ENCODE measurements at places on chromosomes 5 and 9.

GRCh38 chr9:31790720-31791119 is 593.7 kb upstream of the ACO1 start:
- DNase-seq: no peak

DNA sequence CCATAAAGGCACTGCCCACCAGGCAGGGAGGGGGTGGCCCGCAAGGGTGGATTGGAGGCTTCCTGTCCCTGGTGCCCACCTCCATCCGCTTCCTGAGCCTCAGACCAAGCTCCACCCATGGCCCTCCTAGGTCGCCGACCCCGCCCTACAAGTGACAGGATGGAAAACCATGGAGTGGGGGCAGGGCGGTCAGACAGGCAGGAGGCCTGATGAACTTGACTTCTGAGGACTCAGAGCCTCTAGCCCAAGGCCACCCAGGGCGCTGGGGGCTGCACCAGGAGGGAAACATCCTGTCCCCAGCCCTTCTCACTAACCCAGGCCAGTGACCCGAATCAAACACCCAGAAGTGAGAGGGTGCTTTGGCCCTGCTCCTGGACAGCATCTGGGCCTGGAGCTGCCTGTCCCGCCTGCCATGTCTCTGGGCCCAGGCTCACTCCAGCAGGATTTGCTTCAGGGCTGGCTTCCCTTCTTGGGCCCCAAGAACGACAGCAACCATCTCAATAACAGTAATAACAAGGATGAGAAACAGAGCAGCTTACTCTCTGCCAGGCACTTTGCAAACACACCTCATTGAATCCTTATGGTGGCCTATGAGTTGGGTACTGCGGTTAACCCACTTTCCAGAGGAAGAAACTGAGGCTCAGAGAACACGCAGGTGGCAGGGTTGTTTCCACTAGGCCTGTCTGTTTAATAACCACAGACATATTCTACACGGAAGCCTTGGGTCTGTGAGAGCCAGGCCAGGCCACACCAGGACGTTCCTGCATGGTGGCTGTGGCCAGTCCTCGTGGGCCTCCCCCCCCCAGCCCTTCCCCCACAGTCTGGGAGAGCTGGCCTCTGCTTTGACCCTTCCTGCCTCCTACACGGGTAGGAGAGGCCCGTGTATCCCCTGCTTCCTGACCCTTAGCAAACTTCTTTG is 4.4 kb upstream of the ST6GALNAC6 start:
- DNase-seq: peak; percentile 89

GRCh38 chr9:37414503-37414943 is 8.0 kb upstream of the GRHPR start:
- DNase-seq: no peak

DNA sequence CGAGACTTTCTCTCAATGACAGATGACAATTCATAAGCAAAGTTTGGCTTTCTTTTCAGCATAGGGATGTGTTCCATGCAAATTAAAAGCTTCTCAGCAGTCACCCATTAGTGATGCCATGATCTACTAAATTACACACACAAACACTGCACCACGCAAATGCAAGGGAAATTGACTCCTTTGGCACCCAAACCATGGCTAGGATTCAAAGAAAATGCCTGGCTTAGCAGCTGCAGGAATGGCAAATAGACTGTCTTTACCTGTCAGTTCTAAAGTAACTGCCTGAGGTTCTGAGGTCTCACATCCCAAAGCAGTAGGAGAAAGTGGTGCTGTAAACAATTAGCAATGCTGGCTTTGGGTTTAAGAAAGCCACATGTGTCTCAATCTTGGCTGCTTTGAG is 108.6 kb upstream of the ATP10B start:
- DNase-seq: no peak

GRCh38 chr5:112483704-112484103 is 64.6 kb upstream of the EPB41L4A start:
- DNase-seq: no peak

DNA sequence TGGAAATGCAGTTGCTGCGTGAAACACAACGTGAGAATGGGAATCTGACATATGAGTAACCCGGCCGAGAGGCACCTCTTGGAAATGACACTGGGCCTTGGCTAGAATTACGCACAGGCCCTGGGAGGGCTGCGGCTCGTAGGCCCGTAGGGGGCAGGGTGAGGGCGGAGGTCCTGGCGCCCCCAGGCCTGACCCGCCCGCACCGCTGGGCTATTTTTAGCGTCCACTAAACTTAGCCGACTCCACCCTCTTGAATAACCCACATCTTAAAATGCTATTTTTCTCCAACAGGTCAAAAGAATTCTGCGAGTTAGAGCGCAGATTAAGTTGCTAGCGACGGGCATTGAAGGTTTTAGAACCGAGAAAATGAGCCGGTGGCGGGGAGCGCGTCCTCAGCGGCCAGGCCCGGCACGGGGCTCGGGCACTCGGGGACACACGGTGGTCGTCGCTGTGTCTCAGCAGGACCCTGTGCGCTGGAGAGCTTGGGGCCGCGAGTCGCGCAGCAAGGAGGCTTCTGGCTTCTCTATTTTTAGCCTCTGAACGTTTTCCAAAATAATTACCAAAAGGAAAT is 168.5 kb downstream of the AUH start:
- DNase-seq: peak; percentile 76

GRCh38 chr9:119588874-119589744 is 219.9 kb upstream of the BRINP1 start:
- no peak for DNase-seq

Measured in stimulated activated CD8-positive, alpha-beta memory T cell treated with anti-CD3 and anti-CD28 coated beads, Interleukin-2, amount 100 ng/mL, for 48 hours (primary cell).